Progenitor cell of endocrine pancreas (in vitro differentiated cells): ENCODE measurements at places on chromosomes 12 and 14.

GRCh38 chr12:93526786-93527428, 45.6 kb upstream of the SOCS2 start:
- no peak for DNase-seq

DNA sequence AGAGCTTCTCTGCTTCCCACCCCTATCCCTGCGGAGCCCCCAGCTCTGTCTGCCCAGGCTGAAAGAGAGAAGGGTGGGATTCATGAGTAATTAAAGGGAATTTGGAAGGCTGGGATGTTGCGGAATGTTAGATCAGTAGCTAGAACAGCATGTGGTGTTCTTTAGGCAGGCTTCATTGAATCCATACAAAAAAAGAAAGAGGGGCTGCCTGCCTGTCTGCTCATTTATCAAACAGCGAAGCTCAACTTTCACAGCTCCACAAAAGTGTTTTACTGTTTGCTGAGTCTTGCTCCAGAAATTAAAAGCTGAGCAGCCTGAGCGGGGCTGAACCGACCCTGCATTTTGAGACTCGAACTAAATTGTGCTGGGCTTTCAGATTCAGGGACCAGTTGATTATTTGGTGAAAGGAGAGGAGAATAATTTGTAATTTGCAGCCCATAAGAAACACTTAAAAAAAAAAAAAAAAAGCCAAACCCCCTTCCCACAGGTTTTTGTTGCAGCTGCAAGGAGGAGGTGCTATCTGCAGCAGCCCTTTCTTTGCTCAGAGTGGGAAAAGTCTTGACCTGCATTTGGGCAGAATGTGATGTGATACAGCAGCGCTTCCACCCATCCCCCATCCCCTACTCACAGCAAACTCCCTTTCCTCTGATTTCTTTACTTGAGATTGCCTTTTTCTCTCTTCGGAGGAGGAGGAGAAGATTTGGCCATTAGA, 89.7 kb downstream of the RFX4 start:
- no peak for DNase-seq

DNA sequence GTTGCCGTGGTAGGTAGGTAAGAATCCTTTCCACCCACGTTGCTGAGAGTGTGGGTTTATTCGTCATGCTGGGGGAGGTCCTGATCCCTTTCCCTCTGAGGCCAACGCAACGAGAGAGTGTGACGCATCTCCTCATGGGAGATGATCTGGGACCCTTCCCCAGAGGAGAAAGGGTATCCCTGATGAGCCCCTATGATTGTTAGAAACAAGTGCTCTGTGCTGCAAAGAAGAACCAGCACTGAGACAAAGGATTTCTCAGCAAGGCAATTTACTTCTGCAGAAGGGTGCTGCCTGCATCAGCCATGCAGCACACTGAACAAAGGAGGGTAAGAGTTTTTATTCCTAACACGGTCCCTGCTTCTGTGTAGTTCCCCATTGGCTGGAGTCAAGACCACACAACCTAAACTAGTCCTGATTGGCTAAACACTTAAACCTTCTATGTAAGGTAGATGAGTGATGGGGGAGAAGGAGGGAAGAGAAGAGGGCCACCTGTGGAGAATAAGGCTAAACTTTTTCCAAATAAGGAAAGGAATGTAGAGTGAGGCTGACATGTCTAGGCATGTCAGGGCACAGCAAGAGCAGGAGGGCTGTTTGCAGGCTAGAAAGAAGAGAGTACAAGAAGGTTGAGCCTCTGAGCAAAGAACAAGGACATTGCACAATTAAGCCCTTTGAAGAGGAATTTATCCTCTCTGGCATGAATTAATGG, 21.3 kb downstream of the CLEC2A start:
- no peak for DNase-seq

DNA sequence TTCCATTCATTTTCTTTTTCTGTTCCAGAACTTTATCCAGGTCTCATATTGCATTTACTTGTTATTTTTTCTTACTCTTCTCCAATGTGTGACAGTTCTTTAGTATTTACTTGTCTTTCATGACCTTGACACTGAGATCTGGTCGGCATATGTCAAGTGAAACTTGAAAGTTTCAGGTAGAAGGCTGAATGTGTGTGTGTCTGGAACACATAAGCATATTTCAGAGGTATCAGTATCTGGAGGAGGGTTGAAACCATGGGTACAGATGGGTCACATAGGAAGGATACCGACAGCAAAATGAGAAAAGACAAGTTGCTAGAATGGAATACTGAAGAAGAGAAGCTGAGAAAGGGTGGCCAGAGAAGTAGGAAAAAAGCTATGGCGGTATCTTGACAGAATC, 22.5 kb upstream of the PTGDR start:
- DNase-seq = no peak

GRCh38 chr12:94074980-94075629, 73.3 kb upstream of the PLXNC1 start:
- DNase-seq = no peak

DNA sequence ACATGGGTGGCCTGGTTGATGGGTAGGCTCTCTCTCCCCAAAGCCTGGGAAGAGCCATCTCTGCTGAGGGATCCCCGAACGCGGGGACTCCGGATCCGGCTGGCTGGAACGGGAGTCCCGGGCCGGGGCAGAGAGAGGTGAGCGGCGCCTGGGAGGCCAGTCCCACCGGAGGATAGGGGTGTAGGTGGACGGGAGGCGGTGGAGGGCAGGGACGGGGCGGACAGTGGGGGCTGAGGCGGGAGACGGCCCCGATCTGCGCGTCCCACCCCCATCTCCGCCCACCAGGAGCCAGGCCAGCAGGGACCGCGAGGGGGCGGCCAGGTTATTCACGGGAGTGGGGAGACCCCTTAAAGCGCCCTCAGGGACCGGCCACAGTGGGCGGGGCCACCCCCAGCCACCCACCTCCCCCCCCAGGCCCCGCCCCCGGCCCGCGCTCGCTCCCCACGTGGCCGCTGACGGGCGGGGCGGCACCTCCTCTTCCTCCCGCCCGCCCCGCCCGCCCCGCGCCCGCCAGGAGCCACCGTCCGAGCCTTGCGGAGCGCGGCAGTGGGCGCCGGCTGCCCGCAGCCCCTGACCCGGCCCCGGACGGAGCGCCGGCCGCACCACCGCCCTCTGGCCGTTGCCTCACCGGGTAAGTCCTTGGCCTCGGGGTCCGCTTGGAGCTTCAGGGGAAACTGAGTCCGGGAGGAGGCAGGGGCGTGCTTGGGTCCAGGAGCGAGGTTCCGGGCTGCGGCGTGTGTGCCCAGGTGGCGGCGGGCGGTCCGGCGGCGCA, at the start of gene INF2:
INF2 (plus strand) TSS at position 510 of the 772 bp plus-strand sequence. CDS start 11,748 bp downstream, outside the sequence.
- DNase-seq = peak; percentile 52

GRCh38 chr12:61566183-61566582, 694.0 kb upstream of the USP15 start:
- DNase-seq = no peak

DNA sequence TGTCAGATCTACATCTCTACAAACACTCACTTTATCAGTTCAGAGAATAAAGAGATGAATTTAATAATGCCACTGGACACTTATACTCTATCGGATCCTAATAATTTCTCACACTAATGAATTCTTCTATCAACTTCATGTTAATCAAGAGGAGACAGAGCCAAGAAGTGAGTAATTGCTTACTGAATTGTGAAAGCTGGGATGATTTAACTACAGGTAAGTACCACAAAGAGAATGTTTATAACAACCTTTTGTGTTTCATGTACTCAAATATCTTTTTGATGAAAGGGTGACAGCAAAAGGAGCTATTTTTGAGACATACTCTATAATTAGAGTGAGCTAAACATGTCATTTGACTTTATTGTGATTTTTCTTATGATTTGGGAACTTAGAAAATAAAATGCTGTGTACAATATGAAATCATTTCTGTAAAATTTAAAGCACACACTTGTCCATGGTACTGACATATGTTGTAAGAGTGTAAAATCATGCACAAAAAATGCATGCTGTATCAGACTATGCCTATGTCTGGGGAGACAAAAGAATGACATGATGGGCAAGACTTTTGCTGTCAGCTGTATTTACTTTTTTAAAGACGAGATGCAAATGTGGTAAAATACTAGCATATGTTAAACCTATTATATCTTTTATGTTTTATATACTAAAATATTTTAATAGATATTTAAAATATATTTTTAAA, 361.2 kb downstream of the CCER1 start:
- DNase-seq = no peak

DNA sequence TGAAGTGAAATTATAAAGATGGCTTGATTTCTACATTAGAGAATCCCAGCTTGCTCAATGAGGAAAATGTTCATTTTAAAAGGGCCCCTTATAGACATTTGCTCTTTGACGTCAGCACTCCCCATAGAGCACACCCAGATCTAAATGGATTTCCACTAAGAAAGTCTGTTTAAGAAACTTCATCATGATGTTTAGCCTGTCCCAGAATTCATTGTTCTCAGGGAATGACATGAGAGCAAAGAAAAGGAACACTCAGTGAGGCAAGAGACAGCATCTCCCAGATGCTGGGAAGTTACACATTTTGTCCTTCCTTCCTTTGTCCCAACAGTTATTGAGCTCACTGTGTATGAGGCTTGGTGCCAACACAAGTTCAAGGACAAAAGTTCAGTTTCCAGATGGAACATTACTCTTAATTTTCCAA, 4.9 kb downstream of the PHLDA1 start:
- no peak for DNase-seq

DNA sequence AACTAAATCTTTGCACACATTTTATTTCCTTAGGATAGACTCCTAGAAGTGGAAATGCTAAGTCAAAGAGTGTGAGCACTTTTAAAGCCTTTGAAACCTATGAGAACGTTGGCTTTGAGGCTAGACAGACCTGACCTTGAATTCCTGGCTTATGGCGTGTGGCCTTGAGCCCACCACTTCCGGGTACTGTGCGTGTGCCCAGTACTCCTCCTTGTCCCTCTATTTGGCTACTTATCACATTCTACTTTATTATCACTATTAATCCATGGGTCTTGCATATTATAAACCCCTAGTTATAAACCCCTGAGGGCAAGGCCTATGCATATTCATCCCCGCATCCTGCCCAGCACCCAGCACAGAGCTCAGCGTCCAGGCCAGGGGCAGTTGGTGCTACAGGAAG, 26.0 kb upstream of the CD27 start:
- no peak for DNase-seq

DNA sequence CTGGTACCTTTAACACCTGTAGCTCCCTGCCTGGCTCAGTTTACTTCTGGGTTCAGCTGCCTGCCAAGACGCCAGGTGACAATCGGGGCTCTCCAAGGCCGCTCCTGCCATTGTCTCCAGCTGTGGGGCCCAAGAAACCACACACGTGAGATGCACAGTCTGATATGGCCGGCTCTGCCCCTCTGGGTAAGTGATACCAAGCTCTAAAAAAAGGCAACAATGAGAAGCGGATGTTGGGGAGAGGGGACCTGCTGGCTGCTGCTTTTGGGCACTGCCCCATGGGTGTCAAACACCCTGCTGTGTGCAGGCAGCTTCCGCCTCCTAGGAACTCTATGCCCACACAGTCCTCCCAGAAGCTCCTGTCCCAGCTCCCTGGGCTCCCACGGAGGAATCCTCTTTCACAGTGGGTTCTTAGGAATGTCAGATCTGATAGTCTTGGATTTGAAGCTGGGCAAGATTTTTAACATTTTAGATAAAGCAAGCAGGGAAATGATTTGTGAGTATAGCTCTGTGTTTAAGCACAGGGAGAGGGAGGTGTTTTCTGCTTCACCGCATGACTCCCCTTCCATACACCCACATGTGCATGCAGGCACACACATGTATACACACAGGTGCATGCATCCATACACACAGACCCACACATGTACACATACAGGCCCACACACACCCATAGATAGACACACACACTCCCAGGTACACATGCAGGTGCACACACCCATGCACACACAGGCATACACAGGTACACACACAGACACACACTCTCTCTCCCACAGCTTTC, 1135.8 kb downstream of the BCL11B start:
- no peak for DNase-seq

DNA sequence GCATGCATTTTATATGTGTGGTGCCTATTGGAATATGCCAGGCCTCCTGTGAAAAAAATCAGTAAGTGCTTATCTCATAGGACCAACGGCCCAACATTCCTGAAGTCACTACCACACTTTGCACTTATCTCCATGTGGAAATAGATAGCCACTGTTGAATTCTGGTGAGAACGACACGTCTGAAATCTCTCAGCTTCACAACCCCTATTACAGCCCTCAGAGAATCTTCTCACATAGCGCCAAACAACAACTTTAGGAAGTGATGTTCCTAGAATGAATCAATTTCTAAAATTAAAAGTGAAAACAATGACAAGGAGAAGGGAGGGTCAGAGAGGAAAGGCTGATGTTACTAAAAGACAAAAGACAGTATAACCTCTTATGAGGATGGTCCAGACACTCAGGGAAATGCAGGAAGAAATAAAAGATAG, 270.8 kb upstream of the BTG1 start:
- DNase-seq = no peak

DNA sequence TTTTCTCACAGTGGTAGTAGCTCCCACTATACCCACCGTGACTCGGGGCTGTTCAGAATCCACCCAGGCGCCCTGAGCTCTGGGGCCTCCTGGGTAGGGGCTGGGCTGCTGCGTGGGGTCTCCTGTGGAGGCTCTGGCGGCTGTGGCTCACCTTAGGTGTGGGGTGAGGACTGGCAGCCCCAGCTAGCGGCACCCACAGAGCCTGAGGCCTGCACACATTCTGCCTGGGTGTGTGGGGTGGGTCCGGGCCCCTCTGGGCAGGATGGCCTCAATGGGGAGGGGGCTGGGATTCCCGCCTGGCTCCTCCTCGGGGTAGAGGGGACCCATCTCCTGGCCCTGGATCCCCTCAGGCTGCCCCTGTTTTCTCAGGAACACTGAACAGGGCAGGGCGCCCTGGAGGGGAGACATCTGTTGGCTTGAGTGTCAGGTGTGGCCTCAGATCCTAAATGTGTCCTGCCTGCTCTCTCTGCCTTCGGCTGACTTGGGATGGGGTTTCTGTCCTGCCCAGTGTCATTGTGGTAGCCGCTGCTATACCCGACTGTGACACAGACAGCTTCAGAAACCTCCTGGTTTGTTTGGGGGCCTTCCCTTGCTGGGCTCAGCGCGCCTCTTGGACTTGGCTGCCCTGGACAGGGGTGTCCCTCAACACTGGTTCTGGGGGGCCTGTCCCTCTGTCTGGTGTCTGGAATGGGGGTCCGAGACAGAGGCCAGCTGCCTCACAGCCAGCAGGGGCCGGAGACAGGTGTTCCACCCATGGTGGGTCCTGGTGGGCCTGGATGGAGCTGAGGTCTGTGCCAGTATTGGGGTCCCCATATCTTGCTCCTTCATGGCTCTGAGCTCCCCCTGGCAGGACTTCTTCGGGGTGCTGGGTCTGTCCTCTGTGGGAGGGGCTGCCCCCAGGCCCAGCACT, 354.9 kb downstream of the TMEM121 start:
- DNase-seq = no peak

DNA sequence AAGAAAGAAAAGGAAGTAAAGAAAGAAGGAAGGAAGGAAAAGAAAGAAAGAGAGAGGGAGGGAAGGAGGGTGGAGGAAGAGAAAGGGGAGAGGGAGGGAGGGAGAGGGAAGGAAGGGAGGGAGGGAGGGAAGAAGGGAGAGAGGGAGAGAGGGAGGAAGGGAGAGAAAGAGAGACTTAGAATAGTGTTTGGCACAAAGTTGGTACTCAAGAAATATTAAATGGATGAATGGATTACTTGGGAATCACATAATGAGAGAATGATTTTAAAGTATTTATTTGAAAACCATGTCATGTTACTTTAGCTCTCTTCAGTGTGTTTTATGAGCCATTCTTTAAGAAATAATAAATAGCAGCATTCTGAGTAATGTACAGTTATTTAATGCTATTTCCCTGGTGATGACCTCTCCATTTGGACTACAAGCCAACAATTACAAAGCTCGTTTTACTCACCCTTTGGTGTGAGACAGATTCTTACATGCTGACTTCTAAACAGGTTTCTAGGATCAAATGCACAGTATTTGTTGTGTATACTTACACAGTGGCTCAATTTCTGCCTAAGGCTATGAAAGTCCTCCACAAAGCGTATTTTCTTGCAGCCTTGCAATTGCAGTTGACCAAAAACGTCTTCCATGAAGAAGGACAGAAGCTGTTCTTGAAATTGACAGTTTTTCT, 861 bp downstream of the IL26 start:
- no peak for DNase-seq
